ENCODE measurements at places on chromosomes 4 and X.

GRCh38 chr4:143023239-143023918, 161.3 kb upstream of the USP38 start:
- DNase-seq: no peak

GRCh38 chr4:107600436-107600835, 119.6 kb downstream of the PAPSS1 start:
- DNase-seq: no peak

DNA sequence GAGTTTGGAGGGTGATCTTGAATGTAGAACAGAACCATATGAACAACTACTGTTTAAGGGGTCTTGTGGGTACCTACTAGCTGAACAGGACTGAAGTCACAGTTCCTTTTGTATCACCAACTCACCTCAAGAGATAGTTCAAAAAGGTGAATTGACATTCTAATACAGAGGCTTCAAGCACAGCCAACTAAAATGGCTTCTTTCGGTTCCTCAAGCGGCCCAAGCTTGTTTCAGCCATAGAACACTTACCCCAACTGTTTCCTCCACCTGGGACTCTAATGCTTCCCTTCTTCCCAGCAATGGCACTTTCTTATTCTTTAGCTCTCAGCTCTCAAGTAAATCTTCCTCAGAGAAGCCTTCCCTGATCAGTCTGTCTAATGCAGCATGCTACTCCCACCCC, 277.5 kb upstream of the GK2 start:
- DNase-seq: no peak

GRCh38 chr4:111269439-111269838, 646.6 kb upstream of the PITX2 start:
- no peak for DNase-seq

DNA sequence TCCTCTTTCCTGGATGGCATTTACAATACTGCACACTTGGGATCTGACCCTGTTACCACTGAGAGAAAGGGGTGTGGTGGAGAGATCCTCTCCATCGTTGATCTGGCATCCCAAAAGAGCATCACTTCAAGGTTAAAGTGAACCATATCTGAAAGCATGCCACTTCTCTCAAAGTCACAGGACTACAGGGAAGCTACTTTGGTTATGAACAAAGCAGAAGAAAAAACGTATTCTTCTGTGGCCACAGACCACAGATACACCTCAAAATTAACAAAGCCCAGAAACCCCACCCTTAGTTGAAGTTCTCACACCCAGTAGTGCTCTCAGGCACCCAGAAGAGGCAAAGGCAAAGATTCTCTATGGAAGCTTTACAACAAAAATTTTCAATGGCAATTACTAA, 108.3 kb downstream of the JADE1 start:
- no peak for DNase-seq

GRCh38 chr4:143252478-143252877, 67.8 kb downstream of the USP38 start:
- no peak for DNase-seq
